ENCODE measurements at places on chromosomes 2 and 18.
A peak's percentile ranks its signal among the peaks of the same experiment; 100 is the strongest.

DNA sequence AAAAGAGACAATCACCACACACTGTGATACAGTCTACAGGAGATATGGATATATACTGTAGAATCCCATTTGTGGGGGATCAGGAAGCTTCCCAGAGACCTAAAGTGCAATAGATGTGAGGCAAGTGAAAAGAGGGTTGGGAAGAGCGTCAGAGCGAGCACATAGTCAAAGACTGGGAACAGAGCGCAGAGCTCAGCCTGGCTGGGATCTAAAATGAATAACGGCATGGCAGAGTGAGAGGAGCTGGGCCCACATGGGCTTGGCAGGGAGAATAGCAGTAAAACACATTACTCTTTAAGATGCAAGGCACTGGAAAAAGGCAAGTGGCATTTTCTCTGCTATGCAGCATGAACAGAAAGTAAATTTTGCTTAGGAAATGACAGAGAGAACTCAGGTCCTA is 52.4 kb upstream of the BCL11A start:
- no peak for DNase-seq

- no peak for DNase-seq
Measured at GRCh38 chr2:88396209-88396608, 56.3 kb downstream of the FOXI3 start.

- DNase-seq: no peak
Measured at GRCh38 chr18:42921226-42921737, 194.2 kb downstream of the RIT2 start.

DNA sequence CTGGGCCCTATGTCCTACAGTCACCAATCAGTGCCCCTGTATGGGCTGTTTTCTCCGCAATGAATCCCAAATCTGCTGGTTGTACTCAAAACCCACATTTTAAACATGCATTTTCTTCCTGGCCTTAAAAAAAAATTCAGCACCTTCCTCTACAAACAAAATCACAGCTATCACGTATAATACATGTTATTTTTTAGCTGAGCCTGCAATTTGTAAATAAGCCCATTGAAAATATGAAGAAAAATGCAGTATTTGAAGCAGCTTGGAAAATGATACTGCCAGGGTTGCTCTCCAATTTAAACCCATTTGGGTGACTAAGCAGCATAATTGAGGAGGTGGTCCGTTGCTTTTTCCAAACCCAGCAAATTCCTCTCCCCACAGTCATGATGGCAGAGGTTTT is 33.0 kb upstream of the GYPC start:
- DNase-seq: no peak

DNA sequence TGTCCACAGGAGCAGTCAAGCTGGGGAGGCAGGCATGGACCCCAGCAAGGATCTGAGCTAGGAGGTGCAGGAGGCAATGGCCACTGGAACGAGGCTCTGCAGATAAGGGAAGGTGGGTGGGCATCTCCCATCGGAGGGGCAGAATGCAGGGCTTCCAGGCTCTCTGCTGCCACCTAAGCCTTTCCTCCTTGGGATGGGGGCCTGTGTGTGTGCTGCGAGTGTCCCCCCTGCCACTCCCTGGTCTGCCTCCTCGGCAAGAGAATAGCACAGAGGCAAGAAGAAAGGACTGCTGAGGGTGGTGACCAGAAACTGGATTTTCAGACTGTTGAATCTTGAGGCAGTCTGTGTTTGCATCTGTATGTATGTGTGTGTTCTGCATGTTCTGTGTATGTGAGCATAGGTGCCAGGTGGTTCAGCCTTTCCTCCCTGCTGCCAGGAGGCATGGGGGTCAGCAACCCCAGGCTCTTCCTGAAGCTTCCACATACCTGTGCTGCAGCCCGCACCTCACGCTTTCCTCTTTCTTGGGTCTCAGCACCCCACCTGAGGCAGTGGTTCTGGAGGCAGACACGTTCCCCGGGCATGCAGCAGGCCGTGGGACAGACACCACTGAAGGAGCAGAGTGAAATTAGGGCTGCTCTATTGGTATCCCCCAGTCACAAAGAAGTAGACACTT is 86.7 kb downstream of the EPAS1 start:
- DNase-seq: no peak

DNA sequence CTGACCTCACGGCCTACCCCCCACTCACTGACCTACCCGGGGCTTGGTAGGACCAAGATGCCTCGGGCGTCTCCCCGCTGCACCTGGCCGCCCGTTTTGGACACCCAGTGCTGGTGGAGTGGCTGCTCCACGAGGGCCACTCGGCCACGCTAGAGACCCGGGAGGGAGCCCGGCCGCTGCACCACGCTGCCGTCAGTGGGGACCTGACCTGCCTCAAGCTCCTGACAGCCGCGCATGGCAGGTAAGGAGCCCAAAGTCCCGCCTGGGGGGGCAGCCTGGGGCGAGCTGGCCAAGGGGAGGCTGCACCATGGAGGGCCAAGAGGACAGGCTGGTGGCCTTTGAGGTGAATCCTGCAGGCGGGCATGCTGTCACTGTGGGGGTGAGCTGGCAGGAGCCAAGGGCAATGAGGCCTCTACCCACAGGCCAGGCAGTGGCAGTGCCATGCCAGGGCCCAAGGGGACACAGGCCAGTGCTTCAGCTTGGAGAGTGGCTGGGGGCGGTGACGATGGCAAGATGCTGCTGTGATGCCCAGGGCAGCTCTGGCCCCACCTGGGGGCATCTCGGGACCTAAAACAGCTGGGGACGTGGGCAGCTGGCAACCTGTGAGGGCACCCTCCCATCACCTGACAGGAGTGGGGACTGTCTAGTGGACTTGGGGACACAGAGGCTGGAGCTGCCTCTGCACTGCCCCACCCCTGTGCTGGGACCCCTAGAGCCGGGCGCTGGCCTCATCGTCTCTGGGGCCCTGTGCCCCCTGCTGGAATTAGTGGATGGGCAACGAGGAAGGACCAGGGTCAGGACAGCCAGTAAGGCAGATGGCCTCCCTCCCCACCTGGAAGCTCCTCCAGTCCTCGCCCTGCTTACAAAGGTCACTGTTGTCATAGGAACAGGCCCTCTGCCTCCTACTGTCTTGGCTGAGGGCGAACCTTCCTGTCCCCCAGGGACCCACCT is 2.0 kb downstream of the ESPNL start:
- peak; percentile 21 for DNase-seq

DNA sequence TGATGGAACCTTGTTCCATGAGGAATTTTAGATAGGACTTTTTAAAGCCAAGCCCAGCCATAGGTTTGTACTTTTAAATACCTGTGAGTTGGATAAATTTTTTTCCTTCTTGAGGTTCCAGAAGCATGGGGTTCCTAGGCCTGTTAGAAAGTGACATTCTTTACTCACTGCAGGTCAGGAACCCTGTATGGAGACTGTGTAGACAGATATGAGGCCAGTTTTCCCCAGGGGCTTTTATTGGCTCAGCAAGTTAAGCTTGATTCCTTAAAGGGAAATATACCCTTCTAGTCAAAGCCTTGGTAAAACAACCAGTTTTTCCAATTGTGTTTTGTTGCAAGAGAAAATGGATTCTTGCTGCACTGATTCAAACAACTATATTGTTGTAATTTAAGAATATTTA is 38.4 kb upstream of the GMCL1 start:
- DNase-seq: no peak

DNA sequence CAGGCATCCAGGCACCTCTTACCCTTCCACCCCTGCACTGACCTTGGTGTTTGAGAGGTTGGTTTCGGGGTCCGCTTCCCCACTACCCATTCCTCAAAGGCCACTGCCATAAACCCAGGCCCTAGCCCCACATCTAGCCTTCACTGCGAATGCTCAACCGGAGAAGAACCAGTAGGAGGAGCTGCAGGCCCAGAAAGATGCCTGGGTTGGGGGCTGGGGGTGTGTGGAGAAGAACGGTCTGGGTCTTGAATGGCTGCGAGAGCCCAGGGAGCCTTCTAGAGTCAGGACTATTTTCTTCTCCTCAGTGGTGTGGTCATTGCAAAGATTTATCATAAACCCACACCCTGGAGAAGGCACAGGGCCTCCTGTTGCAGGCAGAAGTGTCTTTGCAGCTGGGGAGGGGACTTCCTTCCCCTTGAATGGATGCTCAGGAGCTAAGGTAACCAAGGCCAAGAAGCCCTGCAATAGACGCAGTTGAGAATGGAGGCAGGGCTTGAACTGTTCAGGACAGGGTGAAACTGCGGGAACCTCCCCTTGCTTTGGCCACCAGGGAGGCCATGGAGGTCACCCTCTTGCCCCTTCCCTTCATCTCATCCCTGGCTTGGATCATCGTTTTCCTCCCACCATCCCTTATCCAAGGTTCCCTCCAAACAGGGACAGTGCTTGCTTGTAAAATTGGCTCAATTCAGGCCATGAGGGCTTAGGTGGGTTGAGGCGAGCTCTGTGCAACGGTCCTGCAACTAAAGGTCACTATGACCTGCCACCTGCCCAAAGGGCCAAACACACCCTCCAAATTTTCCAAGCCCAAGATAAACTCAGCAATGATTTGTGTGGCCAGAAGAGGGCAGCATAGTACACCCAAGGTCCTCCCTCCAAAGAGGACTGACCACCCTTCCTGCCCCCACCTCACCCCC is 20.9 kb downstream of the THNSL2 start:
- DNase-seq: peak; percentile 68

DNA sequence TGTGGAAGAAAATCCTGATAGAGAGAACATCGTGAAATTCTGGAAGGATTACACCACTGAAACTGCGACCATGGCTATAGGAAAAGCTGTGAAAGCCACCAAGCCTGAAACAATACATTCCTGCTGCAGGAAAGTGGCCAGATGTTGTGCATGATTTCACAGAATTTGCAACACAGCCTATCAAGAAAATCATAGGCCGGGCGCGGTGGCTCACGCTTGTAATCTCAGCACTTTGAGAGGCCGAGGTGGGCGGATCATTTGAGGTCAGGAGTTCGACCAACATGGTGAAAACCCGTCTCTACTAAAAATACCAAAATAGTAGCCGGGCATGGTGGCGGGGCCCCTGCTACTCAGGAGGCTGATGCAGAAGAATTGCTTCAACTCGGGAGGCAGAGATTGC is 360.2 kb downstream of the CDH7 start:
- DNase-seq: no peak

DNA sequence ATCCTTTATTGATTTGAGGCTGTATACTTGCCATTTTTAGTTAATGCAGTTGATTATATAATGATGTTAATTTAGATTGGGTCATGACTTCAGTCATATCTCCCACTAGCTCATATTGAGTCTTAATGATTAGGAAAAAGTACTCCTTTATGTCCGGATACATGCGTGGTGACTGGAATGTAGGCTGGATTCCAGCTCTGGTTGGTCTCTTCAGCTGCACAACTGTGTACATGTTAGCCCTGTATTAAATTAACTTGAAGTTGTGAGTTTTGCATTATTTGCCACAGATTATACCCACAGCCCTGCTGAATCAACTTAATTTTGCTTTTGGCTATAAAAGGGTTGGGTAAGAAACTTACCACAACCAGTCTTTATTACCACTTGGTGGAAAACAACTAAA is 22.5 kb downstream of the MOB4 start:
- DNase-seq: no peak

Measured in D341Med (cell line).